ENCODE measurements at places on chromosomes 2 and 18.
A peak's percentile ranks its signal among the peaks of the same experiment; 100 is the strongest.

DNA sequence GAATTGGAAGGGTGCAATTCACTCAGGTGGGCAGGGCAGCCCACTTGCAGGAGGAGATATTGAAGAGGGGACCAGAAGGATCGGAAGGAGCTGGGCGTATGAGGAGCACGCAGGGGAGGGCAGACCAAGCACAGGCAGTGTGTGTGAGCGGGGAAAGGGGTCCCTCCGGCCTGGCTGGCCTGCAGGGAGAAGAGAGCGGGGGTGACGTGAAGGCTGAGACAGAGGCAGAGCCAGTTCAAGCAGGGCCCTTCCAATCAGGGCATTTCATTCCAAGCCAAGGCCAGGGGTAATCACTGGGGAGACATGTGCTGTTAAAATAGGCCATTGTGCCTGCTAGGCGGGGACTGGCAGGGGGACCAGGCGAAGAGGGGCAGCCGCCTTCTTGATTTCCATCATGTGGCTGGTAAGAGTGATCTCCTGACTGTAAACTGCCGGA is 62.2 kb downstream of the ACKR3 start:
- no peak for DNase-seq

DNA sequence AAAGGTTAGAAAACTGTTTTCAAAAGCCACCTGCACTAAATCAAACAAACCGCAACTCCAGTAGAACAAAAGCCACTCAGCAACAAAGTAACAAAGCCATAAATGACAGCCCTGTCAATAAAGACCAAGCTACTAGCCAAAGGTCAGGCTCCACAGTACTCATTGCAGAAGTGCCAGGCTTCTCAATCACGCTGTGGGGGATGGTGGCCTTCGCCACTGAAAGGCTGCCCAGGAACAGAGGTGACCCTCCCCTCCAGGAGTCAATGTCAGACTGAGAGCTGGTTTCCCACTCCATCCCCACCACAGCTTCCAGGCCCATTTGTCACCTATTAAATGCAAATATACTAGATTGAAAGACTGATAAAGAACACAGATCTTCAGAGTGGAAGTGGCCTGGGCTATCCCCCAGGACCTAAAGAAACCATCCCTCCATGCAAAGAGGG is 5.9 kb downstream of the ATP8B1 start:
- no peak for DNase-seq

- no peak for DNase-seq
Observed at GRCh38 chr2:1169291-1169949, 218.8 kb downstream of the SNTG2 start.

DNA sequence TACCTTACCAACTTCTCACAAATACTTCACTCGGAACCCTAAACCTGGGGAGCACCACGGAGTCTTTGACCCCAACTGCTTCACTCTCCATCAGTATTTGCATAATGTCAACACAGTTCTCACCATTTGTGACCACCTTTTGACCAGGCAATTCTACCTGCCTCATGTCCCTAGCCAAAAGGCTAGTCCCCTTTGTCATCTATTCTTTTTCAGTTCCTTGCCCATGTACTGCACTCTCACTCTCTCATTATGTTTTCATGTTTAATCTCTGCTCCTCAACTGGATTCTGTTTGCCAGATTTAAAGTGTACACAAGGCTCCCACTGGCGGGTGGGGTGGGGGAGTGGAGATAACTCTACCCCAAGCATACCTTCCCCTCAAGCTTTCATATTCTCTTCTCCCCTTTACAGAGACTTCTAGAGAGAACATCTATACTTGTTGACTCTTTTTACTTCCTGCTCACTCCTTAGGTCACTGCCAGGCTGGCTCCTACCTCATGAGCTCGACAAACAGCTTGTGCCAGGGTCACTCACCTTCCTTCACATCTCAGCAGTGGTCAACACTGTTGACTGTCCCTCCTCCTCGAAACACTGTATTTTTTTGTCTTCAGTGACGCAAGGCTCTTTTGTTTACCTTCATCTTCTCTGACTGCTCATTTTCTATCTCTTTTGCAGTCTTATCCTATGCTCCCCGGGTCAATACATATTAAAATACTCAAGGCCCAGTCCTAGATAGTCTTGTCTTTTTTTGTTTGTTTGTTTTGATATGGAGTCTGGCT is 88.7 kb upstream of the MAP4K3 start:
- no peak for DNase-seq

DNA sequence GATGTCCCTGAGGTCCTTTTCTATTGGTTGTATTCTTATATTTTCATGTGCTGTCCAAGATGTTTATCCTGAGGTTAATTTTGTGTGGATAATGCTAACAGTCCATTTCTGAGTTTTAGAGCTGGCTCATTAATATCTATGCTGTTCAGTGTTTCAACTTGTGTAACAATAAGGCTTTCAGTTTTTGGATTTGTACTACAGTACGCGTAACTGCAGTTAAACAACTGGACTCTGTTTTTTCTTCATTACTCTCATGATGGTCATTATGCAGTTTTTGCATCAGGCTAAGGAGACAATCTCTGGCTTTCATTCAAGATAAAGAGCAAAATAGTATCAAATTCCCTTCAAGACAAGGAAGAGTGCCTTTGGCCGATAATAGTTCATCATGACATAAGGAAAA is 1364.8 kb downstream of the DPP10 start:
- no peak for DNase-seq

GRCh38 chr2:153455861-153456260 is 22.7 kb downstream of the RPRM start:
- no peak for DNase-seq

- DNase-seq, result no peak
Observed at GRCh38 chr2:223058952-223059716, 7.1 kb downstream of the KCNE4 start.

DNA sequence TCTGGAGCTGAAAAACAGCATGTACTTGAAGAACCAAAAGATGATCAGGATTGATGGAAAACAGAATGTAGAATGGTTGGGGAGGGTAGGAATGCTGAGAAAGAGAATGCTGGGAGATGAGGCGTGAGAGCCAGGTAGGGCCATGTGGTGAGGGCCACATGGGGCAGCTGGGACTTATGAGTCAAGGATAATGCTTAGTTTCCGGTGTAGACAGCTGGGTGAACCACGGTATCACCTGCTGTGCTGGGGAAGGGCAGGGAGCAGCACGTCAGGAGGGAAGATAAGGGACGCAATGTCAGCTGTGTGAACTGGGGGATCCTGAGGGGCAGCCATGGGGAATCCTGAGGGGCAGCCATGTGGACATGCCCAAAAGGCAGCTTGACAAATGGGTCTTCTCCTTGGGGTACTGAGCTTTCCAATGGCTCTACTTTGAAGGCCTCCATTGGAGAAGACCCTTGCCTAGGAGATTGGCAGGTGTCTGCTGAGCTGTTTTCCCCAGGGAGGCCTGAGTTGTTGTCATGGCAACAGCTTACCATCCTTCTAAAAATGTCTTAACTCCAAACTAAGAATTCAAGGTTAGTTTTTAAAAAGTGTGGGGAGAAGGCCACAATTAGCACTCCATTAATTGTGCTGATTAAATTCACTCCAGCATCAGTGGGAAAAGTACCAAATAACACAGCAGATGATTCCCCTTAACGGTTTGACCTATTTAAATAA is 51.1 kb downstream of the MTHFD2 start:
- no peak for DNase-seq

DNA sequence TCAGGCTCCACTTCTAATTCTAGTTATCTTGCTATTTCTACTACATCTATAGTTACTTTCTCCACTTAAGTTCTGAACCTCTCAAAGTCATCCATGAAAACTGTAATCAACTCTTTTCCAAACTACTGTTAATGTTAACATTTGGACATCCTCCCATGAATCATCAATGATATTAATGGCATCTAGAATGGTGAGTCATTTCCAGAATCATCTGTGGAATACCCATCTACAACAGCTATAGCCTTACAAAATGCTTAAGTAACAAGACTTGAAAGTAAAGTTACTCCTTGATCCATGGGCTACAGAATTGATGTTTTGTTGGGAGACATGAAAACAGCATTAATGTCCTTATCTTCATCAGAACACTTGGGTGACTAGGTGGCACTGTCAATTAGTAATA is 35.4 kb downstream of the BARD1 start:
- no peak for DNase-seq

- no peak for DNase-seq
Observed at GRCh38 chr18:78738076-78738690, 241.4 kb upstream of the SALL3 start.

DNA sequence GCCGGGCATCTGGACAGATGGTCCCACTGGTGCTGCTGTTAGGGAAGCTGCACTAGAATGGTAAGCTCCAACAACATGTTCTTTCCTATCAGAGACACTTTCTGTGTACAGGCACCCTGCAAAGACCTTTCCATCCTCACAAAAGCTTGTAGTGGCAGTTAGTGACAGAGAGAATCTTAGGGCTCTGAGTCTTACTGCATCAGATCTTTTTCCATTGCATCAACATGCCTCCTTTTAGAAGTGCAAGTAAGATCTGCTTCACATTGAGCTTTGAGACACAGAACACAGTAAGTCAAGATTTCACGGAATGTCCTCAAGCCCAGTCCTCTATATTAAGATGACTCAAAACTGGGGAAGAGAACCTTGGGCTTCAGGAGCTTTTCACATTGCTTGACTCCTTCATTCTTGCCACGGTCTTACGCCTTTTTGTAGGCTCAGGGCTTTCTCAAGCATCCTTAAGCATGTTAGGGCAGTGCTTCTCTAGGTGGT is 52.6 kb downstream of the ARL4C start:
- no peak for DNase-seq

GRCh38 chr2:207768866-207769596 is 675 bp downstream of the FZD5 start:
- DNase-seq, result peak; percentile 42

DNA sequence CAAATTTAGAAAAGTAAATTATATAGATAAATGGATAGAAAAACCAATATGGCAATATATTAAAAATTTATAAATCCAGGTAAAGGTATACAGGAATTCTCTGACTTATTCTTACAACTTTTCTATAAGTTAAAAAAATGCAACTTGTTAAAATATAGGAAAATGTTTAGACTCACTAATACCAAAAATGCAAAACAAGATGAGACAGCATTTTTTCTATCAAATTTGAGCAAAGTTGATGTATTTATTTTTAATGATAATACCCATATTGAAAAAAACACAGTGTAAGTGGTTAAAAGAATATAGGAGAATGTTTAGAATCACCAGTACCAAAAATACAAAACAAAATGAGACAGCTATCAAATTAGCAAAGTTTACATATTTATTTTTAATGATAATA is 35.7 kb downstream of the OSGEPL1 start:
- DNase-seq, result no peak

DNA sequence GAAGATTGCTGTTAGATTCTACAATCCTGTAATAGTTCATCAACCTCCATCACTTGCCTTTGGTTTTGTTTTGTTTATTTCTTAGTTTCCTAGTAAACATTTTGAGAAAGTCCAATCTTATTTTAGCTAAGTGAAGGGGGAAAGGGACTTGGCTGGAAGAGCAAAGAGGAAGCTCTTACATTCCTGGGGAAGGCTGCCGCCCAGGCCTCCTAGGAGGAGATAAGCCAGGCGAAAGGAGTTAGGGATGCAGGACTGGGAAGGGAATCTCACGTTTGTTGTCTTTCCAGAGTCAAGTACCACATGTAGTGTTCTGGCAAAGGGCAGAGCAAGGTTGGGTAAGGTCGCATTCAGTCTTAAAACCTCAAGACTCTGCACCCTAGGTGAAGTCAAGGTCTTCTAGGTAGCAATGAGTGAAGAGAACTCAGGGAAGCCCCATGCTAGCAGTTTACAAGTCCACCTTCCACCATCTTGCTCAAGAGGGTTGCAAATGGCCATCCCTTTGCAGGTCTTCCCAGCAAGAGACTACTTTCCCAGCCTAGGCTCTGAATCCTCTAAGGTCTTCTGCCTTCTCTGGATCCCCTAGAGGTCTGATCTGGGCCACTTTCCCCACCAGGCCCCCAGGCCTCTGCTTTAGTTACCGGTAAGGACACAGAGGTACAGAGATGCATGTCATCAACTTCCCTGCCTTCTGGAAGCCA is 320.7 kb downstream of the CYP26B1 start:
- no peak for DNase-seq

DNA sequence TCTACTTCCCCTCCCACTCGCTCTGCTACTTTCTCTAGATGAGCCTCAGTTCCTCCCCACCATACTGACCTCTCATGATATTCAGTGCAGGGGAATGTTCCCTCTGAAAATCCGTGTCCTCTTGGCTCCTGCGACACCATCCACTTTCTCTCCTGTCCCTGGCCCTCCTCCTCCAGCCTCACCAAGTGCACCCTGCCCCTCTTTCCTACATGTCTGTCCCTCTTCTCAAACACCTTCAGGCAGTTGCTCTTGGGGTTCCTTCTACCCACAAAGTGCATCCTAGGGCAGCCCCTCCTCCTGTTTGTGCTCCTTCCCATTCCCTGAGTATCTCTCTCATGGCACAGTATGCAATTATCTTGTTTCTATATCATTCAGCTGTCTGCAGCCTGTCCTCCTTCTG is 246.4 kb upstream of the RAB6C start:
- DNase-seq, result no peak

GRCh38 chr2:71789556-71790204 is 336.3 kb downstream of the DYSF start:
- no peak for DNase-seq

DNA sequence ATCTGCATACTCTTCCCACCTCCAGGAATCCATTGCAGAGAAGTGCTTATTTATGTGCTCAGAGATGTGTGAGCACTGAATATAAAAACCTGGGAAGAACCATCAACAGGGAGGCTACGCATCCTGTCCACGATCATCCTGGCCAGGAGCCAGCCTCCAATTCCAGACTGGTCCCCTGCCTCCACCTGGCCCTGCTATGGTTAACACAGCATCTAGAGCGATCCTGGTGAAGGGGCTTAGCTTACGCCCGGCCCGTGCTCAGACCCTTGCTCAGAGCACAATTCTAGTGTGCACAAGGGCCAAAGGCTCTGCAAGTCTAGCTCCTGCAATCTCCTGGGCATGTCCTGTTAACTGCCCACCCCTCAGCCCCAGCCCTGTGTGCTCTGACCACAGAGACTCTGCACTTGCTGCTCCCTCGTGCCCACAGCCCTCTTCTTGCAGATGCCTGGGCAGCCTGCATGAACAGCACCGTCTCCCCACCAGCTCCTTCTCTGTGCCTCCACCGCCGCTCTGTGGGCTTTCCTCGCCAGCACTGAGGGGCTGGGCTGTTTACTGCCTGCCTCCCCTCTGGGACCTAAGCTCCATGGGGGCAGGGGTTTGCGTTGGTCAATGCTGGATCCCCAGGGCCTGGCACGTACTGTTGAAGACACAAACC is 6.5 kb downstream of the PER2 start:
- DNase-seq, result no peak

DNA sequence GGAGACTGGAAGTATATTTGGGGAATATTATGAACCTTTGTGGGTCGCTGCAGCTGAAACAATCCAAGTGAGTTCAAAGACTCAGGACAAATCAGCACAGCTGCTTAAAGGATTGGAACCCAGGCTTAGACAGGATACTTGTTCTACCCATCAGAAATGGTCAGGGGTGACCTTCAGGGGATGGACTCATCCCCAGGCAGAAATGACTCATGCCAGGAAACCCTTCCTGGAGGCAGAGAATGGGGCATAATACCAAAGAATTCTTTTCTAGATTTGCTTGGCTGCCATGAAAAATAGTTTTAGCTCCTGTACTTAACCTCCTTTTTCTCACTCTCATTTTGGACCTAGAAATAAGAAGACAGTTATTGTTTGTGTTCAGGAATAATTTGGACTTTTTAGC is 425.5 kb downstream of the TSN start:
- DNase-seq, result no peak

- peak; percentile 23 for DNase-seq
Observed at GRCh38 chr2:100391735-100392515, 25.5 kb downstream of the CHST10 start.

All from hippocampal formation (tissue), 2 donors.